ENCODE measurements at places on chromosomes 5 and 9. TPM values are rescaled to one million over a fixed set of nuclear protein-coding genes. Genes with fewer than 3 reads are reported as not detected.

GRCh38 chr5:1280177-1281037 is 14.5 kb downstream of the TERT start:
- H3K4me1 ChIP-seq, result peaks cover 14% of the 10 kb centered on the region
- H3K27me3 ChIP-seq, result no peaks in the 10 kb centered on the region
- H3K27ac ChIP-seq, result no peak overlapping the region
- no peaks in the 10 kb centered on the region for H3K36me3 ChIP-seq
- DNase-seq, result no peak

GRCh38 chr9:115164511-115164974 is 46.6 kb upstream of the TNC start:
- no peaks in the 10 kb centered on the region for H3K36me3 ChIP-seq
- H3K4me3 ChIP-seq, result no peak overlapping the region
- H3K27ac ChIP-seq, result no peak overlapping the region

DNA sequence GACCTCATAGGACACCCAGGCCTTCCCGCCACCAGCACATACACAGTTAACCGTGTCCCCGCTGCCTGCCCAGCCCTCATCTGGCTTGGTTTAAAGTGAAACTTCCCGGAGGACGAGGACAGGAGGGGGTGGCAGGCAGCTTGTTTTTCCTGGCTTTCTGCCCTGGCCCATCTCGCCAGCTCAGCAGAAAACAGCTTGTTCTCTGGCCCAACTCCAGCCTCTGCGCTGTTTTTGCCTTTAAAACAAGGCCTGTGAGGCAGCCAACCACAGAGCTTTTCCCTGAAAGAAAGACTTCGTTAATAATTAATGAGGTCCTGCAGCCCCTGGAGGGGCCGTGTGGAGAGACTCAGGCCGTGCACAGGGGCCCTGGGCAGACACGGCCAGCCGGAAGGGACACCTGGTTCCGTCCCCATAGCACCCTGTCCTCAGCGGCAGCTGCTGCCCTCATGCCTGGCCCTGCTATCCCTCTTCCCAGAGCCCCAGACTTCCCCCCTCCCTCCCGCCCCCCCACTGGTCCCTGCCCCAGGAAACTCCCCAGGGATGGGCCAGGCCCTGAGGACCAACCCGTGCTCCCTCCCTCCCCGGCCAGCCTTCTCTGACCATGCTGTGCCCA is 108.7 kb downstream of the RXRA start:
- no peaks in the 10 kb centered on the region for H3K36me3 ChIP-seq
- no peak for DNase-seq
- peaks cover 7% of the 10 kb centered on the region for H3K4me1 ChIP-seq
- H3K27ac ChIP-seq, result no peak overlapping the region
- no peak overlapping the region for H3K4me3 ChIP-seq

- no peaks in the 10 kb centered on the region for H3K36me3 ChIP-seq
- H3K27me3 ChIP-seq, result peaks cover 6% of the 10 kb centered on the region
- DNase-seq, result no peak
- no peaks in the 10 kb centered on the region for H3K4me1 ChIP-seq
These were observed 41.5 kb upstream of the GDNF start for GRCh38 chr5:37881359-37881758.

GRCh38 chr5:143790457-143791112 is 21.4 kb upstream of the HMHB1 start:
- H3K27ac ChIP-seq, result no peak overlapping the region
- no peak for DNase-seq
- no peak overlapping the region for H3K4me3 ChIP-seq

DNA sequence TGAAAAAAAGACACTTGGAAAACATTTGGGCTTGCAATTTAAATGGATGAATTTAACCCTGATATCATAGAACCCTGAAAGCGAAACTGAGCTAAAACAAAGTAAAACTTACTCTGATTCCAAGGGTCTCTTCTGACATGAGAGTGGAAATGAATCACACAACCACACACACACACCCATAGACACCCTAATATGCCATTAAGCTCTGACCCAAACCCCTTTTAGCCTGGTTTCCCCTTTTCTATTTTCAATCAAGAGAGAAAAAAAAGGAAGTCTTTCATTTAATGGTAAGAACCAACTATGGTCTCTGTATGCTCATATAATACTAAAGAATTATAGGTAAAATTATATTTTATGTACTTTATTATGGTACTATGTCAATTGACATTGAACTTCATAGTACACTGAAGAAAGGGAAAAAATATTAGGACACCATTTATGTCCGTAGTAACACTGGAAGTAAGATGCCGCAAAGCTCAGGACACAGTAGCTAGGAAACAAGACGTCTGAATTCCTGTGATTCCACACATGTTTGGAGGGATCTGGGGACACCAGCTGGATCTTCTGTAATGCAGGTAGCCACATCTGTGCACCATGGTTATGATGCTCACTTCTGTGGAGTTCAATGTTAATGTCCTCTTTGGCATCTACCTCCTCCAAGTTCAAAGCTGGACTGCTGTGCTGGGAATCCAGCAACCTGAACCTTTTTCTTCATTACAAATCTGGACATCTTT is 95.8 kb downstream of the PCSK1 start:
- H3K4me1 ChIP-seq, result no peaks in the 10 kb centered on the region
- no peaks in the 10 kb centered on the region for H3K36me3 ChIP-seq
- peaks cover 13% of the 10 kb centered on the region for H3K27me3 ChIP-seq
- H3K27ac ChIP-seq, result no peak overlapping the region
- H3K4me3 ChIP-seq, result no peak overlapping the region

PCDHGB3 gene
- 0.71 TPM for total RNA-seq

GFPT2 gene
- total RNA-seq, result 0.29 TPM

Data from natural killer cell treated with Interleukin-12 subunit alpha and Interleukin-12 subunit beta and Interleukin-15 and Interleukin-18, amount 100 ng/mL, for 72 hours (primary cell).